A172 (cell line): ENCODE measurements at places on chromosomes 5 and 9.
A peak's percentile ranks its signal among the peaks of the same experiment; 100 is the strongest.

- DNase-seq: no peak
These were observed 171.8 kb upstream of the MVB12B start for GRCh38 chr9:126154869-126155268.

GRCh38 chr5:179615203-179615602 is 8.3 kb downstream of the HNRNPH1 start:
- no peak for DNase-seq

- no peak for DNase-seq
These were observed 193.5 kb upstream of the TLX3 start for GRCh38 chr5:171115519-171115918.

GRCh38 chr9:89022001-89022759 is 30.9 kb downstream of the S1PR3 start:
- DNase-seq: no peak

DNA sequence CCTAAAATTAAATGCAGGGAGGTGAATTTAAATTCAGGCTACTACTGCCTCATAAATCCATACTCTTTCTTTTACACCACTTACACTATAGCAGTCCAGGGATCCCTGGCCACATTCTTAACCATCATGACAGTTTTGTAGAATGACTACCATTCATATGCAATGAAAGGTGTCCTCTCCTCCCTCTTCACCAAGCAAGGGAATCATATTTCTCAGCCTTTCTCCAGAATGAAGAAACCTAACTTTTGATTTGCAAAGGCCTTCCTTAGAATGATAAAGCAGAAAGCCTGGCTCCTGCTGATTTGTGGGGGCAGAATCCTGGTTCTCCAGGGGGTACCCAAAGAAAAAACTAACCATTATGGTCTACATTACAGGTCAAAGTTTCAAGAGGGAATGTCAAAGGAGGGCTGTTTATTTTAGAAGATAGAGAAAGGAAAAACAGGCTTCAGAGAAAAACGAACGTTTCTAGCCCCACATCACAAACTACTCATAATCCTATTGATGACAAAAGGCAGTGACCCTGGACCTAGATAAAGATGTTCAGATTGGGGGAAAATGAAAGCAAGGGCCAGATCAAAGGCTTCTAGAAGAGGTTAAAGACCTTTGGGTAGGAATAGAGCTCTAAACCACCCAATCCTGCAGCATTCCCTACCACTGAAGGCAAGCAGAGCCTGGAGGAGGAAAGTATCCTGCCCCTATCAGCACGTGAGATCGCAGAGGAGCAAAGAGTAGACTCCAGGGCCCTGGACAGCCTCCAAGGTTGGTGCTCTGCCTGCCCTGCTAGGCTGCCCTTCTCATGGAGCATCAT is 11.5 kb downstream of the WNT8A start:
- DNase-seq: no peak

DNA sequence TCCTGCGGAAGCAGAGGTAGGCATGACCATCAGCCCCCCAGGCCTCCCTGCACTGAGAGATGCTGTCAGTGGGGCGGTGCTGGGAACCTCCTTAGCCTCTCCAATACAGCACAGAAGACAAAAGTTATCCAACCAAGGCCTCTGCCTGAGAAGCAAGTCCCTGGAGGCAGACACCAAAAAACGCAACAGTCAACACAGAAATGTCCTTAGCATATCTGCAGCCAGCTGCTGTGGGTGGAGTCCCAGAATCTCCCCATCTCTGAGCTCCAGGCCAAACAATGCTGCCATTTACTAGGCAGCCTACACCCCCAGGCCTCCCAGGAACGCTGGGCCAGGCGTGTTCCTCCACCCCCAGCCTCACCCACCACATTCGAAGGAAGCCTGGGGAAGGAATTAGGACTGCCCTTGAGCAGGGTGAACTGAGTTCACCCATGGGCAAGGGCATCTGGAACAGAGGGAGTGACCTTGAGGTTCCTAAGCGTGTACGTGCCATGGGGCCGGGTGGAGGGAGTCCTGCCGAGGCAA is 43.7 kb downstream of the STK10 start:
- peak; percentile 41 for DNase-seq
